GM12892 (cell line): ENCODE measurements at places on chromosomes 1 and 21.

- peak; percentile 87 for DNase-seq
Observed at GRCh38 chr1:212608392-212608958, at the start of gene ATF3. Gene ATF3 (plus strand): TSS chr1:212608761. CDS start chr1:212615022, 6,261 bp downstream.

- no peak for DNase-seq
Observed at GRCh38 chr1:92886886-92887419, 55.1 kb downstream of the RPL5 start.

GRCh38 chr1:176802316-176802715 is 339.3 kb downstream of the PAPPA2 start:
- no peak for DNase-seq

- DNase-seq, result no peak
Observed at GRCh38 chr1:87074001-87074795, 159.8 kb downstream of the HS2ST1 start.

DNA sequence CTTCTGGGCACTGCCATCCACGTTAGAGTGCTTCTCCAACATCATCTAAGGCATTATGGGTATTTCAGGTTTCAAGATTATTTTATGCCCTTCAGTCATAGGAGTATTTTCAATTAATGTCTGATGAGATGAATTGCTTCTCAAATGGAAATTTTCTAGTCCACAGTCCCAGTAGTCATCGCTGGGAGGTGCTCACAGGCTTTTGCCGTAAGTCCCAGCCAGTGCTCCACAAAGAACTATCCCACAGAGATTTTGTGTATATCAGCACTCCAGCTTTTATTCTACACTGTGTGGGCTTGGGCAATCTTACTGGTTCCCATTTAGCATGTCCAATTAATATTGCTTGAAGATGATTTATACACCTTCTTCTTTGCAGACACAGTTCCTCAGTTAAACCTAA is 61.0 kb downstream of the SMYD2 start:
- DNase-seq, result no peak

DNA sequence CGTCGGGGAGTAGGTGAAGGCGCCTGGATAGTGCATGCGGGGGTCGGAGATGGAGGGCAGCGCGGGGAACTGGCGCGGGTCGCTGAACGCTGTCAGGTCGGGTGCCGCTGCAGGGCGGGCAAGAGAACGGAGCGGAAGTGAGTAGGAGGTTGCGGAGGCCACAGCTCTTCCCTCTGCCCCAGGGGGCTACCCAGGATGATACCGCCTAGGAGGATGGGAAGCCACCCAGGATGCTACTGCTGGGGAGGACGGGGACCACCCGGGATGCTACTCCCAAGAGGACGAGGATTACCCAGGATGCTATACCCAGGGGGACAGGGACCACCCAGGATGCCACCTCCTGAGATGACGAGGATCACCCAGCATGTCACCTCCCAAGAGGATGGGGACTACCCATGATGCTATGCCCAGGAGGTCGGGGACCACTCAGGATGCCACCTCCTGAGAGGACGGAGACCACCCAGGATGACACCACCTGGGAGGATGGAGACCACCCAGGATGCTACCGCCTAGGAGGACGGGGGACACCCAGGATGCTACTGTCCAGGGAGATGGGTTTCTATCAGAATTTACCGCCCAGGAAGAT is 123.8 kb downstream of the CLIC6 start:
- no peak for DNase-seq

- DNase-seq, result no peak
Observed at GRCh38 chr1:35288761-35289160, 20.3 kb downstream of the ZMYM4 start.

- no peak for DNase-seq
Observed at GRCh38 chr21:15837645-15838044, 107.9 kb downstream of the USP25 start.

DNA sequence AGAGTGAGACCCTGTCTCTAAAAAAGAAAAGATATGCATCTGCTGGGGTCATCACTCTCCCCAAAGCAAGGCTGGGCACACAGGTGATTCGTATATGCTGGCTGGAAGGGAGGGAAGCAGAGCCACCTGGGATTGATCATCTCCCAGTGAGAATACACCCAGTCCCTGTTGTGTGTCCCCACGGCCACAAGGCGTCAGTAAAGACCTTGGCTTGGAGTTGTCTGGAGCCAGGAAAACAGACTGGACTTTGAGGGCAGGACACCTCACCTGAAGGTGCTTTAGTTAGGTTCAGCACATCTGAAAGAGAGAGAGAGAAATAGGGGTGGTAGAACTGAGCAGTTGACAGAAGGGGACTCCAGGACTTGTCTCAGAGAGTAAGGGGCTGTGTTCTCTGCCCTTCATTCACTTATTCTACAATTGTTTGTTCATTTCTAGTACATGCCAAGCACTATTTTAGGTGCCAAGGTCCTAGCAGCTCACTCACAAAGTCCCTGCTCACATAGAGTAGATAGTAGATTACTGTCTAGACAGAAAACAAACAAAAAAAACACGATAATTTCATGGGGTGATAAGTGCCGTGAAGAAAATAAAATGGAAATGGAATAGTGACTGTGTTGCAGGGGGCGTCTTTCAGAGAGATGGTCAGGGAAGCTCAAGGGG is 13.5 kb downstream of the CITED4 start:
- no peak for DNase-seq

DNA sequence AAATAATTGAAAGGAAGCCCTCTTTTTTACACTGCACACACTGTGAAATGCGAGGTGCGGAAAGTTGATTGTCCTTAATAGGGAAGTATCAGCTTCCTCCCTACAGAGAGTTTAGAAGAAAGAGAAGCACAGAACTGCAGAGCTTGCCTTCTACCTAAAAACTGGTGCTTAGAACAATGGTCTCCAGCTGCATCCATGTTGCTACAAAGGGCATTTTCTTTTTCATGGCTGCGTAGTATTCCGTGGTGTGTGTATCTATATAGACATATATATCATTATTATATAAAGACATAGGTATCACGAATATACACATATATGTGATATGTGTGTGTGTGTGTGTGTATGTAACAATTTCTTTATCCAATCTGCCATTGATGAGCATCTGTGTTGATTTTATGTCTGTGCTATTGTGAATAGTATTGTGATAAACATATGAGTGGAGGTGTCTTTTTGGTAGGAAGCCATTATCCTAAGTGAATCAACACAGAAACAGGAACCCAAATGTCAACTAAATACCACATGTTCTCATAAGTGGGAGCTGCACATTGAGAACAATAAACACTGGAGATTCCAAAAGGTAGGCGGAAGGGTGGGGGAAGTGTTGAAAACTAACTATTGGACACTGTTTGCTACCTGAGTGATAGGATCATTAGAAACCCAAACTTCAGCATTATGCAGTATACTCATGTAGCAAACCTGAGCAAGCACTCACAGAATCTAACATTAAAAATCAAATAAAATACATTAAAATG is 290.0 kb upstream of the RUNX1 start:
- DNase-seq, result no peak

DNA sequence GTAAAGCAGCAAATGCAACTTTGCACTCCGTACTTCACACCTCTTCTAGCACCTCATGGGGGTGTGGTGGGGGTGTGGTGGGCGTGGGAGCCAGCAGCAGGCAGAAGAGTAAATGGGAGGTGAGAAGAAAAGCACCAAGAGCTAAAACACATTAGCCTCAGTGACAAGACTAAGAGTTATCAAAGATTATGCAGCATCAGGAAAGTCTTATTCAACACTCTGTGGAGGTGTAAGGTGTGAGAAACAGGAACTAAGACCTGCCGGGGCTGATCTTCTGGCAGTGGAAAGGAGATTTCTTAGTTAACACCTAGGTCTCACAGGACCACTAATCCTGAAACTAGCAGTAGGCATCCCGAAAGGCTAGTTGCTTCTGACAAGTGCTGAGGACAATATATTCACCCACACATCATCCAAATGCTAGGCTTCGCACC is 9.9 kb downstream of the TGFBR3 start:
- DNase-seq, result peak; percentile 48

- DNase-seq, result no peak
Observed at GRCh38 chr1:22410928-22411495, 40.6 kb upstream of the ZBTB40 start.

DNA sequence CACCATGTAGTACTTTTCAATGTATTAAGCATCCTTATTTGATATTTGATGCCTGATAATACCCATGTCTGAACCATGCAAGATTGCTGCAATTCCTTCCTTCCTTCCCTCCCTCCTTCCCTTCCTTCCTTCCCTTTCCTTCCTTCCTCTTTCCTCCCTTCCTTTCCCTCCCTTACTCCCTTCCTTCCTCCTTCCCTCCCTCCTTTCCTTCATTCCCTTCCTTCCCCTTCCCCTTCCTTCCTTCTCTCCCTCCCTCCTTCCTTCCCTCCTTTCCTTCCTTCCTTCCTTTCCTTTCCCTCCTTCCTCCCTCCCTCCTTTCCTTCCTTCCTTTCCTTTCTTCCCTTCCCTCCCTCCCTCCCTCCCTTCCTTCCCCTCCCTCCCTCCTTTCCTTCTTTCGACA is 29.7 kb upstream of the TMEM52 start:
- DNase-seq, result no peak
